ENCODE measurements at places on chromosomes 16 and 17.

DNA sequence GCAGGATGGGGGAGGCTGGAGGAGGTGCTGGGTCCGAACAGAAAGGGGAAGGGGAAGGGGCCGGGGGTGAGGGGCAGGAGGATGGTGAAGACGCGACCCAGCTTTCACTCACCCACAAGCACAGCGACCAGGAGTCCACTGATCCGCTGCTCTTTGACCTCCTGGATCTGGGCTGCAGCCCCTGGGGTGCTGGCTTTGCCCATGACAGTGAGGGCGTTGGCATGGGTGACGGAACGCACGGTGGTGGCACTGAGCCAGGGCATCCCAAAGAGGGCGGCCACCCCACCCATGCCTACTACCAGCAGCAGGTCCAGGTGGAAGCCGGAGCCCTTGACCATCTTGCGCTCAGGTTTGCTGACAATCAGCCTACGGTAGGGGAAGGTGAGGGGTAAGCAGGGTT, 14.9 kb downstream of the SLC4A1 start:
- no peak for DNase-seq

GRCh38 chr17:56934280-56934679, 20.4 kb upstream of the TRIM25 start:
- DNase-seq = no peak

DNA sequence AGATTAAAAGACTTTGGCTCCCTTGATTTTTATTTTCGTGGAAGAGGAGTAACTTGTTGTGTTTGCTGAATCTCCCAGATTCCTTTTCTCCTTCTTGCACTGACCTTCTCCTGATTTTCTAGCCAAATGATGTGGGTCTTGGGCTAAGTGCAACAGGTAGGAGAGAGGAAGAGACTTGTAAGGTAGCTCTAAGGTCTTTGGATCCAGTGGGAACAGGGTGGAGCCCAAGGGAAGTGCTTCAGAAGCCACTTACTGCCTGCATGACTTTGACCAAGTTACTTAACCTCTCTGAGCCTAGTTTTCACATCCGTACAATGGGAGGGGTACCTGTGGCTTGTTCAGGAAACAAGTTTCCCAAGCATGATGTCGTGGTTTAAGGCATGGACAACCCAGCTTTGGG, 111.3 kb upstream of the IRX3 start:
- DNase-seq = no peak

GRCh38 chr17:44992242-44992939, 24.3 kb upstream of the C1QL1 start:
- DNase-seq = no peak

- no peak for DNase-seq
These were observed 13.8 kb upstream of the CCL17 start for GRCh38 chr16:57390636-57391295.

GRCh38 chr16:72814226-72814625, 233.7 kb downstream of the ZFHX3 start:
- DNase-seq = no peak

Data from cortex of kidney (tissue), 1 donor.